Regular cardiac myocyte (primary cell): ENCODE measurements at places on chromosomes 6 and 20. TPM values are rescaled to one million over a fixed set of nuclear protein-coding genes. Genes with fewer than 3 reads are reported as not detected.

Gene RBM24
- 5.6 and 8.2 TPM in 2 replicates for total RNA-seq

Gene AIF1
- total RNA-seq = not detected in 2 replicates

Gene MCHR2
- total RNA-seq = not detected in 2 replicates

Gene CD109
- total RNA-seq = 5.8 and 12.4 TPM in 2 replicates

Gene BEND3
- 1.4 and 2.5 TPM in 2 replicates for total RNA-seq

Gene OR12D3
- total RNA-seq = not detected in 2 replicates

Gene ROS1
- total RNA-seq = under 0.01 TPM in 2 replicates

Gene NUP43
- 19.7 and 43.9 TPM in 2 replicates for total RNA-seq

Gene PI16
- 0.28 and 0.38 TPM in 2 replicates for total RNA-seq

Gene PRRC2A
- 19.7 and 31.1 TPM in 2 replicates for total RNA-seq

Gene PRDM1
- 0.58 and 2.0 TPM in 2 replicates for total RNA-seq

Gene MAP3K5
- 20.9 and 23.2 TPM in 2 replicates for total RNA-seq

Gene SOX18
- under 0.01 and 0.19 TPM in 2 replicates for total RNA-seq

Gene BTNL2
- total RNA-seq = not detected in 2 replicates

Gene ZNF341
- 0.77 and 1.1 TPM in 2 replicates for total RNA-seq

Gene CSNK2A1
- 120 and 125 TPM in 2 replicates for total RNA-seq

Gene SNAP25
- 0.77 and 2.8 TPM in 2 replicates for total RNA-seq

Gene NOTCH4
- total RNA-seq = 0.85 and 1.5 TPM in 2 replicates

Gene ERMARD
- total RNA-seq = 15.5 and 17.2 TPM in 2 replicates

Gene CRYBG1
- 1.7 and 7.1 TPM in 2 replicates for total RNA-seq

Gene DCDC2
- total RNA-seq = 1.5 and 1.7 TPM in 2 replicates

Gene MLIP
- total RNA-seq = not detected in 2 replicates

Gene C6orf120
- total RNA-seq = 44.7 and 44.8 TPM in 2 replicates

Gene VARS2
- total RNA-seq = 14.4 and 16.5 TPM in 2 replicates

Gene OLIG3
- total RNA-seq = not detected in 2 replicates

Gene ITPR3
- total RNA-seq = 9.0 and 10.4 TPM in 2 replicates

Gene TOX2
- total RNA-seq = 1.4 and 2.1 TPM in 2 replicates

Gene IMPG1
- total RNA-seq = not detected in 2 replicates

Gene C6orf52
- total RNA-seq = 0.56 TPM in 1 of 2 replicates, not detected in the other

Gene TM9SF4
- 30.1 and 33.3 TPM in 2 replicates for total RNA-seq

Gene CD93
- 2.8 and 3.1 TPM in 2 replicates for total RNA-seq

Gene TTK
- total RNA-seq = 6.2 and 37.6 TPM in 2 replicates

Gene HRH3
- not detected in 2 replicates for total RNA-seq

Gene GSTA3
- total RNA-seq = not detected in 2 replicates

Gene SLCO4A1
- 0.19 and 0.56 TPM in 2 replicates for total RNA-seq

Gene PLA2G7
- under 0.01 TPM in 1 of 2 replicates, not detected in the other for total RNA-seq

Gene CRIP3
- total RNA-seq = not detected in 2 replicates

Gene MATN4
- total RNA-seq = 0.19 TPM in 1 of 2 replicates, not detected in the other
